ENCODE measurements at places on chromosomes 13 and 19.

- DNase-seq: no peak
Measured at GRCh38 chr13:100512422-100512821, 76.2 kb downstream of the GGACT start.

GRCh38 chr13:85900521-85900920 is 101.3 kb upstream of the SLITRK6 start:
- DNase-seq: no peak

DNA sequence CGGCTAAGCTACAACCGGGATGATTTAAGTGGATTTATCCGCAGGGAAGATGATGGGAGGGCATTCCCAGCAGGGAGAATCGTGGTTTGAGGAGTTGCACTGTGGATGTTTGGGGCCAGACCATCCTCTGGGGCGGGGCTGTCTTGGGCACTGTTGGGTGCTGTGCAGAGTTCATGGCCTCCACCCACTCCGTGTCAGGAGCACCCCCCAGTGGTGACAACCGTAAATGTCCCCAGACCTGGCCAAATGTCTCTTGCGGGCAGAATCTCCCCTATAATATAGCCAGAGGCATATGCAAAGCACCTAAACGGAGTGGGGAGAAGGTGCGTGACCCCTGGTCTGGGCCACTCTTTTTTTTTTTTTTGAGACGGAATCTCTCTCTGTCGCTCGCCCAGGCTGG is 40.2 kb downstream of the SMIM24 start:
- no peak for DNase-seq

- DNase-seq: no peak
Measured at GRCh38 chr13:77429320-77430142, 102.6 kb upstream of the MYCBP2 start.
